Erythroblast (primary cell): ENCODE measurements at places on chromosomes 6 and 20.

DNA sequence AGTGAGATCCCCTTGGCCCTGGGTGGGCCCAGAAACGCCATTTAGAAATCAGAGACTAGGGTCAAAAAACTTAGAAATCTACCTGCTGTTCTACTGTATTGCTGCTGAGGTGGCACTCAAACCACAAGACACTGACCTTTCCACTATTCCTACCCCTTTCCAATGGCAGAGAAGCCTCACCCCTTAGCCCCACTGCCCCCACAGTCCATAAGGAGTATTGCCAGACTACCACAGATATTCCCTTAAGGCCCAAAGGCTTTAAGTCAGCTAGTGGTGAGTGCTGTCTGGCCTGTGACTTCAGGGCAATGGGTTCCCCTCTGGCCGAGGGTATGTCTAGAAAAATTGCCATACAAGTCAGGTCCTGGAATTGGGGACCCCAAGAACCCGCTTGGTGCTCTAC is 656.1 kb downstream of the COL12A1 start:
- no peak for DNase-seq

DNA sequence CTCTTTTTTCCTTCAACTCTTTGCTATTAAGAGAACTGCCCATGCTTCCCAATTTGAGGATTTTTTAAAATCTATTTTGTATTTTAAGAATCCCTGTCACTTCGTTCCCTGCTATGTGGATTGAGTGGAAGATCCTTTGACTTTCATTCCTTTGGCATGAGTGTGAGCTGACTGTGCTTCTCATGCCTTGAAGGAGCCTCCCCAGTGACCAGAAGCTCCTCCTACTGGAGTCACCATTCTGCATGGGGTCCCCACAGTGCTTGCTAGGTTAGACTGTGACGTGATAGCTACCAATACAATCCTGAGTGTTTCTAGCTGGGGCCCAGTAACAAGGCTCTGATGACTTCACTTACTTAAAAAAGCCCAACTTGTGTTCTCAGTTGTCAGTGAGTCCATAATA is 104.4 kb upstream of the LAMP5 start:
- no peak for DNase-seq

DNA sequence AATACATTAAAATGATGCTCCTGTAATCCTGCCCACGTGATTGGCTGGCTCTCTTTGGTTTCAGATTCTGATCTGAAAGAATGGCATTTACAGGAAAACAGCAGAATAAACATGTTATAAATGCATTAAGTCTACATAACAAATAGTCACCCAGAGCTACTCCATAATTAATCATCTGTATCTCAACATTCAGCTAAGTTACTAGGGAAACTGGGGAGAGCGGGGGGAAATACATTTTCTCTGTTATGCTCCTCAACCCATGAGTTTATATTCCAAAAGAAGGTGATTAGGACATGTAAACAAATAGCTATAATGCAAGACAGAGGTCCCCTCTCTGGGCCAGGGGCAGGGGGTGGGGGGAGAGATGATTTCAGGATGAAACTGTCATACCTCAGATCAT is 58.5 kb downstream of the MAP7 start:
- DNase-seq, result no peak

- DNase-seq, result no peak
Measured at GRCh38 chr20:38579219-38579910, 1.6 kb upstream of the ADIG start.
